ENCODE measurements at places on chromosomes 7 and 10. TPM values are rescaled to one million over a fixed set of nuclear protein-coding genes. Genes with fewer than 3 reads are reported as not detected.

DNA sequence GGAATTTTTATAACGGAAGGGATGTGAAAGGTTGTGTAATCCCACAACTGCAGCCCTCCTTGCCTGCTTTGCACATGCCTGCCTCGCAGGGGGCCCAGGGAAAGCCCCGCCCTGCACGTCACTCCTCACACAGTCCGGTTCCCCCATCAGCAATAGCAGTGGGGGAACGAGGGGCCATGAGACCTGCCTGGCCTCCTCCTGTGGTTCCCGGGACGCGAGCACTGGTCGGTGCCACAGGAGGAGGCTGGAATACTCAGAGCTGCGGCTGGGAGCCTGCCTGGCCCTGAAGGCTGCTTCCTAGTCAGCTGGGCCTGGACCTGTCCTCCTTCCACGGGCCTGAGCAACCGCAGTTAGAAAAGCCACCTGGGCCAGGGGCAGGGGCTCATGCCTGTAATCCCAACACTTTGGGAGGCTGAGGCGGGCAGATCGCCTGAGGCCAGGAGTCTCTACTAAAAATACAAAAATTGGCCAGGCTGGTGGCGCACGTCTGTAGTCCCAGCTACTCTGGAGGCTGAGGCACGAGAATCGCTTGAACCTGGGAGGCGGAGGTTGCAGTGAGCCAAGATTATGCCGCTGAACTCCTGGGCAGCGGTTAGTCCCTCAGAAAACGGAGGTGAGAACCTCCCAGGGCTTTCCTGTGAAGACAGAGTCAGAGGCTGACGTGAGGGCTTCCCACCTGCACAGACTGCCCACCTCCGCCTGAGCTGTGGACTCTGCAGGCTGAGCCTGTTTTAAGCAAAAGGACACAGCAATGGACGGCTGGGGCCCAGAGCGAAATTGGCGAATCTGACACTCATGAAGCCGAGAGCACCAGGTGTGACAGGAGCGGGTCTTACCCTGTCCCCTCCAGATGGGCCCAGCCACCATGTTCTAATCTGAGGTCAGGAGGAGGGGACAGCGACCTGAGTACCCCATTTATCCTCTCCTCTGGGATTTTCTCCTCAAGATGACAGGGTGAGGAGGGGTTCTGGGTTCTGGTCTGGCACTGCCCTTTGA, 52.9 kb downstream of the VIPR2 start:
- DNase-seq: no peak
- H3K4me1 ChIP-seq: no peaks in the 10 kb centered on the region
- H3K27ac ChIP-seq: no peak overlapping the region
- H3K27me3 ChIP-seq: no peaks in the 10 kb centered on the region
- no peaks in the 10 kb centered on the region for H3K36me3 ChIP-seq
- H3K4me3 ChIP-seq: no peak overlapping the region

DNA sequence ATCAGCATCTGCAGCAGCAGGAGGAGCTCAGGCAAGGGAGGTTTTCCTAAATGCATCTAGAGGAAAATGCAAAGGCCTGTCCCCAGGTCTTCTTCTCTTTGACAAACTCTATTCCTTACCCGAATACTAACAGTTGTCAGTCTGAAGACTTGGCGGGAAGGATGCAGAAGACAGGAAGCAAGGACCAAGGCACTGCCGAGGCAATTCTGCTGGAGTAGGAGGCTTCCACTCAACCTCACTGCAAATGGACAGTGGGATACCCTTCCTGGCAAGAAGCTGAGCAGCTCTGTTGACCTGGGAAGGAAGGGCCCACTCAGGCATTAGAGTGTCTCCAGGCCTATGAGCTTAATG, 373.0 kb downstream of the CCSER2 start:
- H3K4me3 ChIP-seq: no peak overlapping the region
- no peaks in the 10 kb centered on the region for H3K36me3 ChIP-seq
- H3K27ac ChIP-seq: no peak overlapping the region
- DNase-seq: no peak
- no peaks in the 10 kb centered on the region for H3K27me3 ChIP-seq
- no peaks in the 10 kb centered on the region for H3K4me1 ChIP-seq

Gene FAM20C
- 0.88 TPM for total RNA-seq

Gene PLPP4
- total RNA-seq: not detected

Gene SCIN
- not detected for total RNA-seq

DNA sequence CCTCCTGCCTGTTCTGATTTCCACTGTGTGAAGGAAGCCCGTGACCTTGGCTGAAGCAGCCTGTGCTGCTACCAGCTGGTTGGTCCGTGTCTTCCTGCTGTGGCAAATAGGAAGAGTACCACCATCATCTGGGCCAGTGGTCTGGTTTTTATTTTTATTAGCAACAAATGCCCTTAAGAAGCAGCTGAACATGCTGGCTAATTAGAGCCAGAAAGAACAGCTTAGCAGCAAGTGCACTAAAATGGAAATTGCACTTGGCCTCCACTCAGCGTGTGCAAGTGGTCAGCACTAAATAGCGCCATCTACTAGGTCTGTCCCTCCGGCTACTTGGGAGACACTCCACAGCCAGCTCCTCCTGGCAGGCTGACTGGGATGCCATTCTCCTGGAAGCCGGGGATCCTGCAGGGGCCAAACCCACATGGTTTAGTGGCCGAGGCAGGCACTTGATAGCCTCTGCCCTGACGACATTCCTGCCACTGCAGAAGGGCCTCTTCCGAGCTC, 690.3 kb upstream of the FOXK1 start:
- no peaks in the 10 kb centered on the region for H3K27me3 ChIP-seq
- H3K4me1 ChIP-seq: no peaks in the 10 kb centered on the region
- no peak overlapping the region for H3K27ac ChIP-seq

- peaks cover 2% of the 10 kb centered on the region for H3K27me3 ChIP-seq
- no peak overlapping the region for H3K4me3 ChIP-seq
- no peaks in the 10 kb centered on the region for H3K36me3 ChIP-seq
- H3K4me1 ChIP-seq: peaks cover 56% of the 10 kb centered on the region
- no peak overlapping the region for H3K27ac ChIP-seq
- no peak for DNase-seq
Measured at GRCh38 chr10:33129996-33130386, 172.0 kb upstream of the ITGB1 start.

Gene AOC1
- total RNA-seq: not detected

Gene KLLN
- total RNA-seq: 0.54 TPM

DNA sequence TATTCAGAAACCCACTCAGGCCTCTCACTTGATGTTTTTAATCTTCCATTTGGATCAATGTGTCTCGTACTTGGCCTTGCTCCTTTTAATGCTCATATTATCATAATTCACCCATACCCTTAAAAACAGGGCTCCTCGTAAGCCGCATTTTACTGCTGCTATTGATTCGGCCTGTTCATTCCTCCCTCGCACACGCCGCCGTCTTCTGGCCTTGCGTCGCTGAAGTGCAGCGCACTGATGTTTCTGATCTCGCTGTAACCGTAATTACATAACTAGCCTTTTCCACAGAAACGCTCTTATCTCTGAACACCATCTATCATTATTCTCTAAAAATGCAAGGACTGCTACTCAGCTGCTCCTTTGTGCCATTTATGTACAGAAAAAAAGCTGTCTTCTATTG, 544.5 kb upstream of the FOXK1 start:
- no peak for DNase-seq
- no peak overlapping the region for H3K4me3 ChIP-seq
- no peaks in the 10 kb centered on the region for H3K27me3 ChIP-seq
- no peaks in the 10 kb centered on the region for H3K4me1 ChIP-seq

DNA sequence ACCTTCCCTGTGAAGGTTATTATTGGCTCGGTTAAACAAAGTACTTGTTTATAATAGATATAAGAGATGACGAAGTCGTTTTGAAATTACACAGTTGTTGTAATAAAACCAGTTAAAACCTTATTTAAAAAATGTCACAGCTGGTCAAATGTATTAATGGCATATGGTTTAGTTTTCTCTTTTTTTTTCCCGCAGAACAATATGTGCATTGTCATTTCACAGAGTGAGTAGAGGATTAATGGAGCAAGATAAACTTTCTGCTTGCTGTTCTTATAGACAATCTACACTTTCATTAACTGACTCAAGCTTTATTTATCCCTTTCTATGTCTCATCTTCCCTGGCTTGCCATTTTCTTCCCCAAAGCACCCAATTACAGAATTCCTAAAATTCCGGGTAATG, 404.3 kb upstream of the NPVF start:
- no peak overlapping the region for H3K27ac ChIP-seq
- no peaks in the 10 kb centered on the region for H3K36me3 ChIP-seq
- H3K4me3 ChIP-seq: no peak overlapping the region
- H3K4me1 ChIP-seq: no peaks in the 10 kb centered on the region
- H3K27me3 ChIP-seq: peaks cover 2% of the 10 kb centered on the region
- no peak for DNase-seq

DNA sequence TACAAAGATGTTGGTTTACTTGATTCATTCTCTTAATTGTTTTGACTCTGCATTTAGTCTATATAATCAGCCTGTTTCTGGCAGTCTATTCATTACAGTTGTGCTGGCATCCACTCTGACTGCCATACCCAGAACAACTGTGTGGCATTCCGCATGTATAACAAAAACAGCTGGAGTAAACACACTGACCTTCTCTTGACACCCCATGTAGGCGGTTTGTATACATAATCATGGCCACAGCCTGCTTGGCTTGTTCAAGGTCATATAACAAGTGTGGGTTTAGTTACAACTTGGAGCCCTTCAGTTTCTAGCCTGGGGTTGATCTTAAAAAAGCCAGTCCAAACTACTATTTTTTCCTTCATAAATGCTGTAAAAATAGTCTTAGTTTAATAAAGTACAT, 70.9 kb downstream of the MBL2 start:
- DNase-seq: no peak
- H3K27me3 ChIP-seq: no peaks in the 10 kb centered on the region
- H3K4me1 ChIP-seq: no peaks in the 10 kb centered on the region
- no peaks in the 10 kb centered on the region for H3K36me3 ChIP-seq

Measured in activated CD4-positive, alpha-beta T cell treated with anti-CD3 and anti-CD28 coated beads, Interleukin-2, amount 10 ng/mL, durations not matched to agents 24 days and 14 days (primary cell).